Stimulated activated CD8-positive, alpha-beta memory T cell treated with anti-CD3 and anti-CD28 coated beads, Interleukin-15, amount 100 ng/mL, for 4 hours (primary cell): ENCODE measurements at places on chromosomes 5 and 9.
A peak's percentile ranks its signal among the peaks of the same experiment; 100 is the strongest.

DNA sequence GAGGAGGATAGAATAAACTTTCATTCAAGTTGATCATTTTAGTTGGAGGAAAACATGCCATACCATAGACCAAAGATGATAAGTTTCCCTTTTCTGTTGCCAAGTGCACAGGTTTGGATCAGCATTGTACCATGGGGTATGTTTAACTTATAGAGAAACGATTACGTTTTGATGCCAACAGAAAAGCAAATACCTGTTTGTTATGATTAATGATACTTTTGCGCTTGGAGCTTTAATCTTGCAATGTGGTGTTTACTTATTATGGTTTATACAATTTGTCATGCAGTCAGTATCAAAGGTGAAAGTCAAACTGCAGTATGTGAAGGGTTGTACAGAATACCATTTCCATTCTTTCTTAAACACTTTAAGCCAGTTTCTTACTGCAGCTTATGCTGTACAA lies 13.2 kb upstream of the ARHGEF28 start:
- no peak for DNase-seq

DNA sequence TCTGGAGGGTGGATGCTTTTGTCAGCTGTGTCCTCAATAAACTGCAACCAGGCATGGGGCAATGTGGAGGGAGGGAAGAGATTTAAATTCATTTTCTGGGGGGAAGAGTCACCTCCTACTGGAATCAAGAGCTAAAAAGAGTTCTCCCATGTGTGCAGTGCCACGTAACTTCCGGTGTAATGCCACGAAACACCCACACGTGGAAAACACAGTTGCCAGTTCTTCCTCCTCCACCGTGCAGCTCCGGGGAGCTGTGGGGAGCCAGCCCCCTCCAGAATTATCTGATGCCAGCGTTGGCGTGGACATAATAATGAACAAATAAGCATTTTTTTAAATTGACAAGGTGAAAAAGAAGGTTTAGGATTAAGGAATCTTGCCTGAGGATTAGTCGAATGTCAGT lies 32.1 kb upstream of the MED10 start:
- no peak for DNase-seq

DNA sequence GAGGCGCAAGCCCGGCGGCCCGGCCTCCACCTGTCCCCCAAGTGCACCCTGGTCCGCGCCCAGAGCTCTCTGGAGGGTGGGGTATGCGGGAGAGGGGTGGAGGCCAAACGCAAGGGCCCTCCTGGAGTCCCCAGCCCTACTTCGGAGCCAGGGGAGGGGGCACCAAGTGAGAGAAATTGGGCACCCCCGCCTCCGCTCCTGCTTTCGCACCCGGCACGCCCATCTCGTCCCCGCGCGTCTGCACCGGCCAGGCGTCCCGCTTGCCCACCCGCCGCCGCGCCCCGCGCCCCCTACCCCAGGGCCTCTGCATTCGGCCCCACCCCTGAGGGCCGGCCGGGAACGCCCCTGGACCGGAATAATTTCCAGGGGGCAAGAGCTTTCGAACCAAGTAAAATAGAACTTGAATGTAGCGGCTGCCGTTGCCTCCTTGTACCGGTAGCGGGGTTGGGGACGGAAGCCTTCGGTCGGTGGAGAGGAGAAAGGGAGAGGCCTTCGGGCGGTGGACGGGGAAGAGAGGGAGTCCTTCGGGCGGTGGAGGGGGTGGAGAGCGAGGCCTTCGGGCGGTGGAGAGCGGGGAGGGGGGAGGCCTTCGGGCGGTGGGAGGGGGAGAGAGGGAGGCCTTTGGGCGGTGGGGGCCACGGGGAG lies 694 bp upstream of the PHPT1 start:
- no peak for DNase-seq

DNA sequence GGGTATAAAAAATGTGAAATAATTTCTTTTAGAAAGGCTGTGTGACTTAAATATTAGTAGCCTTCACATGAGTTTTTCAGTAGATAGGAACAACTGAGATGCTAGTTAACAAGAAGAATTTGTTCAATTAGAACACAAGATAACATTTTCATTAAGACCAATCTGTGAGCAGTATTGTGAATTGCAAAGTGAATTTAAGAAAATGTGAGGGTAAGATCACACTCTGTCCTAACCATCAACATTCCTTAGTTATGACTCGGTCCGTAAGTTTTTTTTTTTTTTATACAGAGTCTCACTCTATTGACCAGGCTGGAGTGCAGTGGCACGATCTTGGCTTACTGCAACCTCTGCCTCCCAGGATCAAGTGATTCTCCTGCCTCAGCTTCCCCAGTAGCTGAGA lies 180.2 kb upstream of the EGFLAM start:
- DNase-seq: no peak

DNA sequence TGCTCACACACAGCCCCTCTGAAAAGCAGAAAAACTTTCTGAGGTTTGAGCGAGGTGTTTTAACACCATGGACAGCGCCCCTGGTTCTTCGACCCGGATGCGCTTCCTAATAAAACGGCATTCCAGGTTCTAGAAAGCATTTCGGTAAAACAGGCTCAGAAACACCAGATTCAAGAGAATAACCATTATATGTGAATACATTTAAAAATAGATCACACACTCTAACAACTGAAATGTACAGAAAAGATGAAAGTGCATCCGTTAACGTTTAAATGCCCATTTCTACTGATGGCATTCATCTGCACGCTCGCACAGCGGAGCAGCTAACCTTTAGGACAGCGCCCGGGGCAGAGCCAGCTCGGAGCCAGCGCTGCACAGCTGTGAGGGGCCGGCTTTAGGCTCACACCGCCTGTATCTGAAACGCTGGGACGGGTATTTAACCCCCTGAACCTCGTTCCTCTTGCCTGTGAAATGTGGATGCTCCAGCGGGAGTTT lies 26.3 kb upstream of the TENT4A start:
- no peak for DNase-seq

- no peak for DNase-seq
Measured at GRCh38 chr9:135422341-135422944, 57.1 kb upstream of the PPP1R26 start.

DNA sequence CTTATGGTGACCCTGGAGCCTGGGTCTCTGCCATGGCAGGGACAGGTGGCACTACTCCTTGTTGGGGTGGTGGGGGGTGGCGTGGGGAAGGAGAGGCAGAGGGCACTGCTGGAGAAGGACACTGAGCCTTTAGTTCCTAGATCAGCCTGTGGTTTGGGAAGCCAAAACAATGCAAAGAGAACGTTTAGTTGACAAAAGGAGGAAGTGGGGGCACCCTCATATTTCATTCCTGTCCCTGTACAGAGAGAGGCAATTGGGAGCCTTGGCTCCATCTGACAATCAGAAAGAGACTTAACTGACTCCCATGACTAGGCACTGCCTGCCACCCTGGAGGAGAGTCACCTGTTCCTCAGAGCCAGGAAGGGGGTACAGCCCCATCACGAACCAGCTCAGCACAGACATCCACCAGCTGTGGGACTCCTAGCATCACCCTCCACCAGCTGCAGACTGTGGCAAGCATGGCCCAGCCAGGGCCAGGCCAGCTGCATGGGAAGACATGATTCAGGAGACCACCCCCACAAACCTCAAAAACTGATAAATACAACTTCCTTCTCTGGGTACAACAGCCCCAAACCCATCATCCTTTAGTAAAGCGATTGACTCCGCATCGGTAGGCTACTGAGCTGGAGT lies 257.5 kb downstream of the HSPA4 start:
- DNase-seq: no peak

- DNase-seq: no peak
Measured at GRCh38 chr5:173832386-173832785, 55.8 kb upstream of the CPEB4 start.

GRCh38 chr9:94904806-94905205 lies 178.3 kb downstream of the AOPEP start:
- no peak for DNase-seq

DNA sequence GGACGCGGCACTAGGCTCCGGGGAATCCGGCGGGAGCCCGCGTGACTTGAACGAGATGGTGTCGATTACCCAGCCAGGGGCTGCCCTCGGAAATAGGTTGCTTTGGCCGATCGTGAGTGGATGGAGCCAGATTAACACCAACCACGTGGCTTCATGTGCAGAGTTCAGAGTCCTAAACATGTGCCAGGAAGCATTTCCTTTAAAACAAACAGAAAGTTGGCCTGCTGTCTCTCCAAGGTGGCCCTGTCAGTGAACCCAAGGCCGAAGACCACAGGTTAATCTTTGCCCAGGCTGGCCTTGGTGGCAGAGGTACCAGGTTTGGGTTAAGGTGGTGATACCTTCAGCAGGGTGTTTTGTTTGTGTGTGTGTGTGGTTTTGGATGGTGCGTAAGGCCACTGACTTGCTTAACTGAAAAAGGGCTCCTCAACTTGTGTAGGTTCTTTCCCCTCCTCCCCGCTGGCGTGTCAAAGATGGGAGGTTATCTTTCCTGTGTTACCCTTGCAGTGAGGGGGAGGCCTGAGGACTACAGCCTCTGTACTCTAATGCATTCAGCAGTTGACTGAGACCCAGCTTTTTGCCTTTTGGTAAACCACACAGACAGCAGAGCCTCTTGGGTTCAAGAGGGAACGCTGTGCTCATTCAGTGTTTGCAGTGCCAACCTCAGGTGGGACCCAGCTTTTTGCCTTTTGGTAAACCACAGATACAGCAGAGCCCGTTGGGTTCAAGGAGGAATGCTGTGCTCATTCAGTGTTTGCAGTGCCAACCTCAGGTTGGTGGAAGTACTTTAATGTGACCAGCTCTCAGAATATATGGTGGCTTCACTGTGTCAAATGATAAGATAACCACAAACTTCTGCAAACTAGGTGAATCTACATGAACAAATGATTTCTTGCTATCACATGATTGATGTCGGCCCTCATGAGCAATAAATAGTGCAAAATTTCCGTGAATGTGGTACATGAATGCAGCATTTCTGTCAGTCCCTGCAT lies 1.4 kb downstream of the IQGAP2 start:
- peak; percentile 57 for DNase-seq

GRCh38 chr5:39452846-39453245 lies 28.1 kb upstream of the DAB2 start:
- no peak for DNase-seq

GRCh38 chr5:67648201-67648671 lies 451.6 kb upstream of the CD180 start:
- no peak for DNase-seq

DNA sequence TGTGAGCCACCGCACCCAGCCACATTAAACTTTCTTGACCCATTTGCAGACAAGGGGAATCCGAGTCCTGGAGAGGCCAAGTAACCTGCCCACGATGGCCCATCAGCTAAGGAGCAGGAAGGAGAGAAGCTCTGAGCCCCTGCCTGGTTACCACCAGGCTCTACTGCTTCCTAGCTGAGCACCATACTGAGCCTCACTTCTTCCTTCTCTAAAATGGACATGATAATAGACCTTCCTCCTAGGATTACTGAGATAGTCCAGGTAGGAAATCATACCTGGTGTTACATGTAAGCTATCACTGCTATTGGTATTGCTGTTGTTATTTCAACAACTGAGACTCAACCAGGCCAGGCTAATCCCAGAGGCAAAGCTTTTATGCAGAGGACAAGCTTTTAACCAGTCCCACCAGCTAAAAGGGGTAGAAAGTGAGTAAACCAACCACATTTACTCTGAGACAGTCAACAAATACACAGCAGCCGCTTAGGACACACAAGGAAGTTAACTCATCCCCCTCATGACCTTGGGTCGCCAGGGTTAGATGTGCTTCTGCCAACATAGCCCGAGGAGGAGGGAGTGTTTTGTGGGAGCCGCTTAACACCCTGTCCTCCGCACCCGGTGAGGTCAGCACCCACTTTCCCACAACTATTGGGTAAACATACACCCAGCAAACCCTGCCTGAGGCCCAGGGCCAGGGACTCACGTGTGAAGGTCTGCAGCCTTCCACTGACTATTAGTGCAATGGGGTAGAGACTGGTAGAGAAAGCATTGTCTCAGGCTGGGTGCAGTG lies 20.6 kb upstream of the PTGES start:
- DNase-seq: no peak

GRCh38 chr5:115807654-115808052 lies 8.8 kb downstream of the CDO1 start:
- DNase-seq: no peak

- no peak for DNase-seq
Measured at GRCh38 chr9:107249665-107250285, 33.3 kb upstream of the RAD23B start.

DNA sequence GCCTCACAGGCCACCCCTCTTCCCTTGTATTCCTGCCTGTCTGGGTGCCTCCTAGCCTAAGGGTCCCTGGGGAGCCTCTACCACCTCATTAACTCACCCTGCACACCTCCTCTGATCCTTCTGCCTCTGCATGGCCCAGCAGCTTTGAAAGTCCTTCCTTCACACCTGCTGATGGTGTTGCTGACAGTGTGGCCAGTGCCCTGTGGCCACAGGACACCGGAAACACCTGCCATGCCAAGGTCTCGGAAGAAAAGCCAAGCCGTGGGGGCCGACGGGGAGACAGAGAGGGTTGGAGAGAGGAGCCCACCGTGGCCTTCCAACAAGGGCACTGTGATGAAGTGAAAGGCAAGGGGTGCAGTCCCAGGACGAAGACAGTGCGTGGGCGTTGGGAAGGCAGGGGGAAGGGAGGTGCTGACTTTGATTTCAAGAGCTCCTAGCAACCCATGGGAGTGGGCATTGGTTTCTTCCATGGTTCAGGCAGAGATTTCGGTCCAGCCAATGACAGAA lies 4.1 kb downstream of the BTNL9 start:
- no peak for DNase-seq

- no peak for DNase-seq
Measured at GRCh38 chr5:17910318-17910717, 276.1 kb downstream of the TAF11L14 start.

DNA sequence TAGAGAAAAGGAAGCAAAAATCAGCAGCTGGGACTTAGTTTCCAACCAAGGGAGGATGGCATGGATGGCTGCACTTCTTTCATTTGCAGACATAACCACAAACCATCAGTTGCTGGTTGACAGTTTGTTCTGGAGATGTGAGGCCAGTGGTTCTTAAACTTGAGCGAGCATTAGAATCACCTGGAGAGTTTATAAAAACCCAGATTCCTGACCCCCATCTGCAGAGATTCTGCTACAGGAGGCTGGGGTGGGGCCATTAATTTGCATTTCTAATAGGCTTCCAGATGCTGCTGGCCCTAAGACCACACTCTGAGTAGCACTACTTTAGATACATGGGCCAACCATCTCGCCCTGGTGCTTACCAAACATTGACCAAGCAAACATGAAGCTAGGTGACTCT lies 60.8 kb downstream of the MARCHF3 start:
- DNase-seq: no peak

- DNase-seq: no peak
Measured at GRCh38 chr9:93951655-93952118, 3.5 kb downstream of the BARX1 start.

GRCh38 chr5:149015561-149015960 lies 47.3 kb downstream of the SH3TC2 start:
- DNase-seq: no peak

- no peak for DNase-seq
Measured at GRCh38 chr5:174734571-174735497, 10.5 kb downstream of the MSX2 start.

GRCh38 chr9:116464987-116465571 lies 222.0 kb upstream of the TRIM32 start:
- DNase-seq: no peak
